ENCODE measurements at places on chromosomes 16 and 17.

- DNase-seq, result peak; percentile 81
Observed at GRCh38 chr17:8073627-8074484, 13.7 kb downstream of the ALOX12B start.

DNA sequence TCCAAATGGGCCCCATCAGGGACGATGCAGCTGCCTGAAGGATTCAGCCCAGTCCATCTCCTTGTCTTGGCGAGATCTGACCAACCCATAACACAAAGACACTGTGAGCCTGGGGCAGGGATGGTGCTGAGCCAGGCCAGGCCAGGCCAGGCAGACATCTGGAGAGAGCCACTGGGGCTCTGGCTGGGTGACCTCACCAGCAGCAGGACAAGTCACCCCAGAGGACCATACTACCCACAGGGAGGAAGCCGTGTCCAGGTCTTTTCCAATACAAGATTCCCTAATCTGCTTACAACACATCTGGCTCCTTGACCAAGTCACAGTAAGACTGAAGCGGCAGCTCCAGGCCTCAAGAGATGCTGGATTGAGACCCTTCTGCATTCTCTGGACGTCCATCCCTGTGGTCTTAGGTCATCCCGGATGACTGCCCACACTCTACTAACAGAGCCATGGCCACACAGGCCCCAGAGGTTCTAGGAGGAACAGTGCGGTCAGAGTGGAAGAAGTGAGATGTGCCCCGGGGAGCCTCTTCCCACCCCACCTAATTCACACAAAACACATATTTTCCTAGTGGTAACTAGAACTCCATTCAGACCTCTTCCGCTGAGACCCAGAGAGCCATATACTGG, 81.8 kb upstream of the RCVRN start:
- no peak for DNase-seq

- peak; percentile 96 for DNase-seq
Observed at GRCh38 chr17:31580706-31581490, 189.4 kb downstream of the RAB11FIP4 start.

DNA sequence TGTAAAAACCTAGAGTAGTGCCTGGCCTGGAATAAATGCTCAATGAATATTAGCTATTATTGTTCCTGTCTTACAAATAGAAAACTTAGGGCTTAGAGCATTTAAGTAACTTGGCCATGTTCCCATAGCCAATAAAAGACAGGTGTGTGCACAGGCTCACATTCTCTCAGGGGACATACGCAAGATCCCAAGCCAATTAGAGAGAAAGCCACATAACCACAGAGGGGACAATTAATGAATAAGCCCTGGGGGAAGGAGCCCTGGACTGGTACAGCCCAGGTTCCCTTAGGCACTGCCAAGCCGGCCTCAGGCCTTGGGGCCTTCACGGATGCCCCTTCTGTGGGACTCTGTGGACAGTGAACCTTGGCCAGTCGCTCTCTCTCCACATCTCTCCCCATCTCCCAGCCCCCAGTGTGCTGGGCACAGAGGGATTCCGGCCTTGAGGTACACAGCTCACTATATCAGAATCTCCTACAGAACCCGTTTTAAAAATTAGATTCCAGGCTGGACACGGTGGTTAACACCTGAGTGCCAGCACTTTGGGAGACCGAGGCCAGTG, 27.3 kb upstream of the ABCC12 start:
- DNase-seq, result no peak

DNA sequence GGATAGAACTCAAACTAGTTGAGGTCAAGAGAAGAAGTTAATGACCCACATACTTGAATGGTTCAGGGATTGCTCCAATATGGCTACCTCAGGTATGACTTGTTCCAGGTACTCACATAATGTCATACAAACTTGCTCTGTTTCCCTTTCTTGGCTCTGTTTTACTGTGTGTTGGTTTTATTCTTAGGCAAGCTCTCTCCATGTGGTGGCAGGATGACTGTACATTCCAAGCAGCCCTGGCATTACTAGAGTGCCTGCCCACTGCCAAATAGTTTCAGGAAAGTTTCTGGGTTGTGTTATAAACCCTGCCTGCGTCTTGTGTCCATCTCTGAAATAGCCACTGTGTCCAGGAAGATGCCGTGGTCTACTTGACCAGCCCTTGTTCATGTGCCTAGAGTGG, 476.8 kb downstream of the SHISA9 start:
- DNase-seq, result no peak

GRCh38 chr17:55859301-55859795, 108.5 kb downstream of the PCTP start:
- no peak for DNase-seq

GRCh38 chr16:75957870-75958269, 231.6 kb upstream of the CPHXL start:
- no peak for DNase-seq

- DNase-seq, result no peak
Observed at GRCh38 chr17:13874817-13875216, 194.5 kb upstream of the COX10 start.

DNA sequence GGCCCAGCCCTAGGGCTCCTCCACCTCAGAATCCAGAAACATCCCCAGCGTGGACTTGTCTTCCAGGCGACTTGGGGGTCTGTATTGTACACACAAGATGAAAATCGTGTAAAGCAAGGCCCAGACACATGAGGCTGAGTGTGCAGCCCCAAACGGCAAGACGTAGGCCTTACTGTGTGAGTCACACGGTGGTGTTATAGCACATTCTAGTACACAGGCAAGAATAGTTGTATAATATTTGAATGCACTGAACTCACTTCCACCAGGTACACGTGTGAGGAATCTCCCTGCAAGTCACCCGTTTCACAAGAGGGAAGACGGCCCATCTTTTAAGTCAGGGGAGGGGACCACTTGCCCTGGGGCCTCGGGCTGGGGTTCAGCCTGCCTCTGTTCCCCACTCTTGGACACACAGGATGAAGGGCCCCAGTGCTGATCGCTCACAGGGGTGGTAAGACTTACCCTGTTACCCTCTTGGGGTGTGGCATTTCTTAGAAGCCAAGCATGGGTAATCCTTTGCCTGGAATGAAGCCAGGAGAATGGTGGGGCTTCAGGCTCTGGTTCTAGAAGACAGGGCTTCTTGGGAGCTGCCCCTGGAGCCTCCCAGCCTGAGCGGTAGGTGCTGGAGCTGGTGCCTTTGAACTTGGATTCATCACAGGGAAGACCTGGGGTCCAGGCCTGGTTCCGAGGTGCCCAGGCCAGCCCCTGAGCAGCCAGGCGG, 71.3 kb downstream of the SREBF1 start:
- no peak for DNase-seq

DNA sequence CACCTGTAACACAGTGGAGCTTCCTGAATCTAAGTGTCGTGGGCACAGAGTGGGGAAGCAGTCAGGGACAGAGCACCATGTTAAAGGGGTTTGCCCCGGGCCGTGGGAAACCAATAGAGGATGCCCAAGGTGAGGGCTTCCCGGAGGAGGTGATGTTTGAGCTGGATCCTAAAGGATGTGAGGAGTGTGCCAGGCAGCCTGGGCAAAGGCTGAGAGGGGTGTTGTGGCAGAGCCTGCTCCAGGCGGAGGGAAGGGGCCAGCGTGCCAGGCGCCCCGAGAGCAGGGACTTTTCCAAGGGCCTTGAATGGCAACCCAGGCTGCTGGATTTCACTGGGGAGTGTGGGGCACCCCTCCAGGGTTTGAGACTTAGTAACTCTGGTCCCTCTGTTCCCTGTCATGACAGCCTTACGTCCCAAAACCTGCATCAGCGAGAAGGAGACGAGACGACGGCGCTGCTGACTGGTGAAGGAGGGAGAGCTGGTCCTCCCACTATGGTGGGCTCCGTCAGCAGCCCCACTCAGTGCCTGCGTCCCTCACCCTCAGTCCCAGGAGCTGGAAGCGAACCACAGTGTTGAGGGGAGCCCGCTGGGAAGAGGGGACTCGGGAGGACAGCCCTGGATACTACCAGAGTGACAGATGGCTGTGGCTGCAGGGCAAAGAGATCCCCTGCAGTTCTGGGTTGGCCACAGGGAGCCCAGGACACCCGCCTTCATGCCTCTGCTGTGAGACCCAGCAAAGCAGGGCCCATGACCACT, 228.4 kb downstream of the KATNIP start:
- no peak for DNase-seq

- no peak for DNase-seq
Observed at GRCh38 chr17:73029991-73030390, 62.5 kb downstream of the SLC39A11 start.

DNA sequence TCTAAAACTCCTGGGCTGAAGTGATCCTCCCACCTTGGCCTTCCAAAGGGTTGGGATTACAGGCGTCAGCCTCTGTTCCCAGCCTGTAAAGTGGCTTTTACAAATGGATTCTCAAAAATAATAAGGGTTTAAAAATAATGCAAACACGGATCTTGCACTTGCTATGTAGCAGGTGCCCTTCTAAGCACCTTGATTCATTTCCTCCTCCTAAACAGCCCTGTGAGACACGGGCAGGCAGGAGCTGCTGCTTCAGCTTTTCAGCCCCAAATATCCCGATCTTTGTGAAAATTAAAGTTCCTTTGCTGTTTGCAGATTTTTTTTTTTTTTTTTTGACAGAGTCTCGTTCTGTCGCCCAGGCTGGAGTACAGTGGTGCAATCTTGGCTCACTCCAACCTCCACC, 31.7 kb downstream of the NAGPA start:
- no peak for DNase-seq

DNA sequence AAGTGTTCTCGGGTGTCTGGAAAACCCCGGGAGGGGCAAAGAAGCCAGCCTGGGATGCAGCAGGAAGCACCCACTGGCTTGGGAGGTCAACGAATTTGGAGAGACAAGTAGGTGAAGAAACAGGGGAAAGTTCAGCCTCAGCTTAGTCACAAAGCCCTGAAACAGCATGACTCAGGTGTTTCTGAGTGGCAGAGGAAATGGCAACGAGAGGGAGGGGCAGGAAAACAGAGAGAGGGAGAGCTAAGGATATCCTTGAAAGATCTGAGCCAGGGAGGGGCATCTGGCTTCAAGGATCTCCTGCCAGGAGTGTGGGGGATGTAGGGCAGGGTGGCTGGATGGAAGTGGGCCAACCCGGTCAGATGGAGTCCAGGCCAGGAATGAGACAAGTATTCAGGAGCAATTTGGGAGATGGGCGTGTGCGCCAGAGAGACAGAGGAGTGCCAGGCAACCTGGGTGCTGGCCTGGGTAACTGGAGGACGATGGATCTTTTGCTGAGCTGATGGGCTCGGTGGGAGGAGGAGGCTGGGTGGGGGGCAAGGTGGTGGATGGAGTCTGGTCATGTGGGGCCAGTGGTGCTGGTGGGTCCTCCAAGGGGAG, 27.2 kb downstream of the ABCC3 start:
- DNase-seq, result peak; percentile 71

- no peak for DNase-seq
Observed at GRCh38 chr17:72378414-72379390, 257.9 kb downstream of the SOX9 start.

DNA sequence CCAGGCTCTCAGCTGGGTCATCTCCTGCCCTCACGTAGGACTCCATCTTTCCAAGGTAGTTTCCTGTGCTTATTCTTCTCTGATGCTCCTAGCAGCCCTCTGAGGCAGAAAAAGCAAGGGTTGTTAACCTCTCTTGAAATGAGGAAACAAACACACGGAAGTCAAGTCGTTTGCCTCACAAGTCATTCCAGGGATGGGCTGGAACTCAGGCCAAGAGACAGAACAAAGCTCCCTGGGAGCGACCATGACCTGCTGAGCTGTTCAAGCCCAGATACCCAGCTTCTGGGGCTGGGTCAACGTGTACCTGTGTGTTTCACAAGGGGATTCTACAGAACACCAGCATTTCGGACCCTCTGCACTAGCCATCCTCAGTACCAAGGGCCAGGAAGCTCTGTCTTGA, 28.1 kb downstream of the SRL start:
- DNase-seq, result no peak

GRCh38 chr17:66920950-66921349, 43.6 kb upstream of the CACNG4 start:
- DNase-seq, result no peak

GRCh38 chr16:57265850-57266530, 18.5 kb downstream of the PLLP start:
- DNase-seq, result no peak

DNA sequence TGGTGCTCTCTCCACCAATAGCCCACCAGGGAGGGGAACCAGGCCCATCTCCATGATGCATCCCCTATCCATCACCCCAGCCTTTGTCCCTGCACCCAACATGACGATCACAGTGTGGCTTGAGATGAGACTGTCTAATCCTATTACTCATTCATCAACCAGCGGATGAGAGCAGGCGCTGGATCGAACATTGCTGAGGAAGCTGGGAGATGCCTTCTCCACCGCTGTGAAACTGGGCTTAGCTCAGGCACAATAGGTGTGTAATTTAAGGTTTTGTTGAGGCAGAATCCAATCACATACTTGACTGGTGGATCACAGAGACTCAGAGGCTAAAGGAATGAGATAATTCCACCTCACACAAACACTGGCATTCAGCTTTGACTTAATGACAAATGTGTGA, 64.6 kb upstream of the IRX3 start:
- no peak for DNase-seq

- peak; percentile 98 for DNase-seq
Observed at GRCh38 chr17:1577182-1577581, 14.6 kb upstream of the PITPNA start.

DNA sequence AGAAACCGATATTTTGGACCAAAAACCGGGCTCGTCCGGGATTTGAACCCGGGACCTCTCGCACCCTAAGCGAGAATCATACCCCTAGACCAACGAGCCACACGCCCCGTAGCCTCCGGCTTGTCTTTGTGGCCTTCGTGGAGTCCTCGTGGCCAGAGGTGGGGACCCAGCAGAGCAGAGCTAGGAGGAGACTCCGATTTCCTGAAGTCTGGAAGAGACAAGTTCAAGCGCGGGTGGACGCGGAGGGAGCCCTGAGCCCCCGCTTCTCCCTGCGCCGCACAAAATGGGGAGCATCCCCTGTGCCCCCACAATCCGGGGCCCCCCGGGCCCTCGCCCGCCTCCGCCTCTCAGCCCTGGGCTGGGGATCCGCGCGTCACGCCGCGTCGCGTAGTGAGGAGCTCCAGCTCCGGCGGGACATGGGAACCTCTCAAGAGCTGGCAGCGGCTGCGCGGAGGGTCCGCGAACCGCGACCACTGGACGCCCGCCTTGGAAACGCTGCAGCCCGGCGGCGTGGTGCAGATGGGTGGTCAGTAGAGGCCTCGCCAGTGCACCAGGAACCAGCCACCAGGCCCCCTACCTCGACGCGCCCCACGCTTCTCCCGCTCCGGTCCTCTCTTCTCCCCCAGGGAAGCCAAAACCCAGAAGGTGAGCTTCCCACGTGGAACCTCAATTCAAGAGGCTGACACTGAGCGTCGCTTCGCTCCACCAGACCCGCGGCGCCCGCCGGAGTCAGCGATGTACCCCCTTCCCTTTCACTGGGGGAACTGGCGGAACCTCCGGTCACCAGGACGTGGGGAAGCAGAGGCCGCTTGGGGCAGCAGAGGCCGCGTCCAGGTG, 5.2 kb upstream of the OR1F1 start:
- peak; percentile 42 for DNase-seq

DNA sequence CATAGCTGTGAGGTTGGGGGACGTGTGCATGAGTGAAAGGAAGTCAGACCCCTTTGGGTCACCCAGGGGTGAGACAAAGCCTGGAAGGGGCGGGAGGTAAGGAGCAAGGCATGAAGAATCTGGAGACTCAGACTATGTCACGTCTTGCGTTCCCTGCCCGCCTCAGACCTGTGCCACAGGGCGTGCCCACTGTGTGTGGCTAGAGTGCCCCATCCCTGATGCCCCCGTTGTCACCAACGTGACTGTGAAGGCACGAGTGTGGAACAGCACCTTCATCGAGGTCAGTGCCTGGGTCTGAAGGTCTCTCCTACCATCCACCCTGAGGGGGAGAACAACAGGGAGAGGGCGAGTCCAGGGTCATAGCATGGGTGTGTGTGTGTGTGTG, 15.1 kb upstream of the PDK2 start:
- no peak for DNase-seq
